Pancreas (tissue), 10 donors: ENCODE measurements at places on chromosomes 12 and 14. TPM values are rescaled to one million over a fixed set of nuclear protein-coding genes. Genes with fewer than 3 reads are reported as not detected.

The UNC119B gene
- polyA plus RNA-seq = 6.6 TPM

The NPAS3 gene
- polyA plus RNA-seq = 0.23 TPM

The MANSC4 gene
- polyA plus RNA-seq = 0.23 TPM

The FAM181A gene
- not detected for polyA plus RNA-seq

The NUAK1 gene
- 1.6 TPM for polyA plus RNA-seq

The SLC2A14 gene
- polyA plus RNA-seq = 8.0 TPM

The DLK1 gene
- 51.1 TPM for polyA plus RNA-seq

The SLC25A47 gene
- polyA plus RNA-seq = 0.07 TPM

The TMEM229B gene
- 1.9 TPM for polyA plus RNA-seq

The PTPRR gene
- polyA plus RNA-seq = 0.23 TPM

The ARMH4 gene
- polyA plus RNA-seq = 0.11 TPM

The OTX2 gene
- polyA plus RNA-seq = not detected

The OSGEP gene
- 69.8 TPM for polyA plus RNA-seq

The RNU6-7 gene
- polyA plus RNA-seq = not detected
